NCI-H2081 treated with DMSO at 0.1 percent for 48 hours (cell line): ENCODE measurements at places on chromosomes 12 and 14.

GRCh38 chr12:132899033-132899432 lies 11.6 kb upstream of the CHFR start:
- no peak for DNase-seq

DNA sequence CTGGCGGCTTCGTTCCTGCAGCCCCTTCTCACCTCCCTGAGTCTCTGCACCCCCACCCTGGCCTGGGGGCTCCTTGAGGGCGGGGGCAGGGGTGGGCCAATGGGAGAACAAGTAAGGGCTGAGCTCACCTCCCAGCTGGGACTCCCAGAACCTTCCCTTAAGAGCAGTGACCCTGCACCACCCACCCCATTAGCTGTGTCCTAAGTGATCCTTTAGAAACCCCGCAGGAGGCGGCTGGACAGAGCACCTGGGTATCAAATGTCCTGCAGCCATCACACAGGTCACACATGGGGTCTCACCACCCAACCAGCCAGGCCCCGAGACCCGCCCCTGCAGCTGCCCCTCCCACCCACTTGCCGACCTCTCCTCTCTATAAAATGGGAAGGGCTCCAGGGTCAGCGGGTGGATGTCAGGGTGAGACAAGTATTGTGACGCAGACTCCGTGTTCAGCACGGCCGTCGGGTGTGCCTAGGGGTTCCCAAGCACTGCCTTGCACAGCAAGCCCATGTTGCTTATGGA lies 151.2 kb upstream of the C14orf180 start:
- DNase-seq = no peak

- DNase-seq = no peak
Measured at GRCh38 chr14:96285667-96286066, 29.7 kb downstream of the BDKRB1 start.

DNA sequence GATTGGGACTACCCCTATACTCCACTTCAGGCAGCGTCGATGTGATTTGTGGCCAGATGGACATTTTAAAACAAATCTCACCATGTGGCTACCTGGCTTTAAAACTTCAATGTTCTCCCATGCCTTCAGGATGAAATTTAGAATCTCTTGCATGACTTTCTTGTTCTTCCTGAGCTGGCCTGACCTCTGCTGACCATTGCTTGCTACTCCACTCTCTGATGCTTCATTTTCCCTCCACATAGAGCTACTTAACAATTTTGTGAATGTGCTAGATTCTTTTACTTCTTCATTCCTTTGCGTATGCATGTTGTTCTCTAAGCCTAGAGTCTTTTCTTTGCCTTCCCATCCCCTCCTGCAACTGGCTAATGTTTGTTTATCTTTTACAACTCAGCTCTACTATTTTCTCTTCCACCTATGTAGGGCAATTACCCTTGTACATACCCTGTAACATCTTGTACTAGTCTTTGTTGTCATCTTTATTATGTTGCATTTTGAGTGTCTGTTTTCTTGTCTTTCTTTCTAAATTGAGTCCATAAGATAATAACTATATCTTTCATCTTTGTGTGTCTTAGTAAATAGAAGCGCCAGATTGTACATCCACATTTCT lies 41.2 kb downstream of the YLPM1 start:
- no peak for DNase-seq
